Activated CD4-positive, alpha-beta T cell treated with anti-CD3 and anti-CD28 coated beads for 4 hours (primary cell): ENCODE measurements at places on chromosomes 11 and 22.

DNA sequence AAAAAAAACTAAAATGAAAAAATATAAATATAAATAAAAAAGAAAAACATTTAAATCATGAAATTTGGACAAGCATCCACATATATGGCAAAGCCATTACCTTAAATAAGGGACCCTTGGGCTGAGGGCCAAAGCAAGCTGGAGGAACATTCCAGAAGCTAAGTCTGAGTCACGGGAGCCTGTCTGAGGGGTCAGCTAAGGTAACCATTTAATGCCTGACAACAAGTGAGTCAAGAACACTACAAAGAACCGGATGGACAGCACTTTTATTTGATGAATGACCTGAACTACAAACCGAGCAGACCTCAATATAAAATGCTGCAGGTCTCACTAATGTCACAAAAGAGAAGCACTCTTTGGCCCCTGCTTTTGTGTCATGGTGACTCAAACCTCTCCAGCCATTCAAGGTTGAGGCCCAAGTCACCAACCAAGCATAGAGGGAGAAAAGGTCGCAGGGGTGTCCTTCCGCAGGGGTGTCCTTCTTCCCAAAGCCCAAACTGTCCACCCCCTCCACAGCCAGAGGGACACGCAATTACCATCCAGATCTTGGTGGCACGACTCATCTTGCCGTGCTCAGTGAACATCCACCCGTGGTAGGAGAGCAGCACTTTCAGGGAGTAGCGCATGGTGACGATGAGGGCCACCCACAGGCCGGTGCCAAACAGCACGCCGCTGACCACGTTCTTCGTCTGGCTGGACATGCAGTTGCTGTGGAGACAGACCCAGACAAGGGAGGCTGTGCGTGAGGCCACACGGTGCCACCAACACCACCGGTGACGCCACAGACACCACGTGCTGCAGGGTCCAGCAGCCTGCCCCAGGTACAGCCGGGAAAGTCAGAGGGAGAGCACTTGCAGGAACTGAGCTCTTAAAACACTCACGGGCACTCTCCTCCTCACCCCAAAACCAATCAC, 34.5 kb downstream of the CPT1A start:
- no peak for DNase-seq

- no peak for DNase-seq
These were observed 4.6 kb downstream of the CARD10 start for GRCh38 chr22:37514526-37515051.

GRCh38 chr11:74492084-74492483, 1.4 kb downstream of the LIPT2 start:
- no peak for DNase-seq

DNA sequence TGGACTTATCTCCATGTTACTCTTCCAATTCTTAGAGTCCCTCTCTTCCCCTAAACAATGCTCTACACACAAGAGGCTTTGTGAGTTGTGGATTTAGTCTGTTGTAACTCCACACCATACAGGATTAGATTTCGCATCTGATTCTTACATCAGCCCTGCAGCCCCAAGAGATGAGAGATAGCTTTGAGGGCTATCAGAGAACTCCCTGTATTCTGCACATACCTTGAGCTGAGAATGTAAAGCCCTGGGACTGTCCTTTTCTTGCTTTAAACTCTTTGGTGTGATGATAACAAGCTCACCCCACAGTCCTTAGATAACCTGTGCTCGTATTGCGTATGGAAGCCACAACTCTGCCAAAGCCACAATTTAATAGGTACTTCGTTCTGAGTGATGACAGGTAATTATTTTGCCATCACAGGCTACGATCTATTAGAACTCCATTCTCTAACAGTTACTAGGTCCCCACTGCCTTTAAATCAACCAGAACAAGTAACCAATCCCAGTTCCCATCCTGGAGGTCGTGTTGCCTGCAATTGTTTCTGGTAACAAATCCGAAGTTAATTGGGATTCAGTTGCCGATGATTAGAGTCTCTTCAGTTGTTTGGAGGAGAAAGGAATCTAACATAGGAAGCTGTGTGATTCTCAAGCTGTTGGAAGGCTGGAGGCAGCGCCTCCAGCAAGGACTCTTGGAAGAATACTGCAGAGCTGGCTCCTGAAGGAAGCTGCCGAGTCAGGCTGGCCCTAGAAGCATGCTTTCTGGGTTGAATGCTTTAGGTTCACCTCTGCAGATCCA, 1.3 kb upstream of the PARVG start:
- DNase-seq = no peak

DNA sequence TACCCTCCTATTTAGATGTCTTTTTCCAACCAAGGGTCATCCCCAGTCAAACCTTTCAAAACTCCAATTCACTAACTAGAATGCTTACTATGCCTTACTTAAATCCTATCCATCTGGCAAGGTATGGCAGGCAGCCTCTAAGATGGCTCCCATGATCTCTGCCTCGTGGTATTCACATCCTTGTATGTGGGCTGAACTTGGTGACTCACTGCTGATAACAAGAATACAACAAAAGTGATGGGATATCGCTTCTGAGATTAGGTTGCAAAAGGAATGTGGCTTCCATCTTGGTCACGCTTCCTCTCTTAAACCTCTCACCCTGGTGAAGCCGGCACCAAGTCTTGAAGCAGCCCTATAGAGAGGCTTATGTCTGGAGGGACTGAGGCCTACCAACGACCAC, 29.6 kb upstream of the UPB1 start:
- DNase-seq = no peak

DNA sequence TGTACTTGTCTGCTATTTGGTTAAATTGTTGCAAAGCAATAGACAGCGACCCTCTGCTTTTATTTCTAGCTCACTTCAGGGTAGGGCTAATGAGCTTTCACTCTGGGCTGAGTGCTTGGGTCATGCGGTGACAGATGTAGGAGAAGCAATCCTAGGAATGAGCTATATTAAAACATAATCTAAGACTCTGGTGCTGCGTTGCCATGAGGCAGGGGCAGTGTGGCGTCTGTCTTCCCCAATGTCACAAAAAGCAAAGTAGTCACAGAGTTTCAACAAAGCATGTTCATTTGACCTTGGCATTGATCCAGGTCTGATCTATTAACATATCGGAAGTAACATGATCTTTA, 55.5 kb upstream of the GRAMD1B start:
- no peak for DNase-seq

- DNase-seq = no peak
These were observed 258.9 kb upstream of the ARHGAP20 start for GRCh38 chr11:110971140-110971539.

- no peak for DNase-seq
These were observed 85.4 kb downstream of the WNT7B start for GRCh38 chr22:45891471-45891995.

GRCh38 chr11:68148879-68149278, 27.7 kb upstream of the CHKA start:
- no peak for DNase-seq

- no peak for DNase-seq
These were observed 23.8 kb downstream of the CSNK2A3 start for GRCh38 chr11:11329062-11329806.

GRCh38 chr11:32478277-32478731, 43.0 kb upstream of the WT1 start:
- no peak for DNase-seq

DNA sequence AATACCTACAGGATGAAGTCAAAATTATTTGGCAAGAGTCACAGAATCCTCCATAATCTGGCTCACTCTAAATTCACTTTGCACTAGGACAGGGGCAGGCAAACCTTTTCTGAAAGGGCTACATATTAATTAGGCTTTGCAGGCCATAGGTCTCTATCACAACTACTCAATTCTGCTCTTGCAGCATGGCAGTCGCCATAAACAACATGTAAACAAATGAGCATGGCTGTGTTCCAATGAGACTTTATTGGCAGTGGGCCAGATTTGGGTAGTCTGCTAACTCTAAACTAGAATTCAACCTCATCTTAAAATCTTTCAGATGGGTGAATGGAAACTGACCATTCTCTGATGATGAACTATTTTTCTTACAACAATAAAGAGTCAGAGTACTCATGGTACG, 5.8 kb downstream of the THRSP start:
- DNase-seq = no peak

DNA sequence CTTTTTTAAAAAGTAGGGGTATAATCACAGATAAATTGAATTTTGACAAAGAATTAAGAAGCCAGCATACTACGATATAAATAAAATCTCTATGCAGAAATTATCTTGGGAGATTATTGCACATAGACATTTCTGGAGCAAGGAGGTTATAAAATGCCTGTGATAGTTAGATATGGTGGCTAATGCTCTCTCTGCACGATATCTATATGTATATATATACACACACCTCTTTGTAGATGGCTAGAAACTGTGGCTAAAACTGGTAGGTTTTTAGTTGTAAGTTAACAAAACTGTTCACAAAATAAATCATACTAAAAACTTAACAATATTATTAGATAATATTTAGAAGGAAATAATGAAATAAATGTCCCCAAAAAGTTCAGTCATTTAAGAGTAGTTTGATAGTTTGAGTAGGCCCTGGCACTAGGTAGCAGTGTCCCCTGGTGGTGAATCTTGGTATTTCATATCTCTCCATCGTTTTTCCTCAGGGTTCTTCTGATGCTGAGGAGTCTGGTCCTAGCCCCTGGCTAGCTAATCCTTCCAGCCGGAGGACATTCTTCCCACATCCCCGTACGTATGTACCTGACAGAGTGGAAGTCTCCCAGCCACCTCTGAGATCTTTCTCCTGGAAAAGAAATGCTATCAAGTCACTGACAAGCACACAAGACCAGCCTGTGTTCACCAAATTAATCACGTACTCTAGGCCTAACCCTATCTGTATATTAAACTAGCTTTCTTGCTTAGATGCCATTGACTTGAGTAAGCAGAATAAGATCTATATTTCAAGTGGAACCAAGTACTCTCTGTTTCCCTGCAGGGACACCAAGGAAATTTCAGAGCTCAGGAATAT, 32.2 kb downstream of the ART5 start:
- DNase-seq = peak; percentile 44

- DNase-seq = no peak
These were observed 13.1 kb downstream of the IFT27 start for GRCh38 chr22:36762687-36763260.

GRCh38 chr11:62374801-62375200, 37.6 kb downstream of the ASRGL1 start:
- DNase-seq = no peak

DNA sequence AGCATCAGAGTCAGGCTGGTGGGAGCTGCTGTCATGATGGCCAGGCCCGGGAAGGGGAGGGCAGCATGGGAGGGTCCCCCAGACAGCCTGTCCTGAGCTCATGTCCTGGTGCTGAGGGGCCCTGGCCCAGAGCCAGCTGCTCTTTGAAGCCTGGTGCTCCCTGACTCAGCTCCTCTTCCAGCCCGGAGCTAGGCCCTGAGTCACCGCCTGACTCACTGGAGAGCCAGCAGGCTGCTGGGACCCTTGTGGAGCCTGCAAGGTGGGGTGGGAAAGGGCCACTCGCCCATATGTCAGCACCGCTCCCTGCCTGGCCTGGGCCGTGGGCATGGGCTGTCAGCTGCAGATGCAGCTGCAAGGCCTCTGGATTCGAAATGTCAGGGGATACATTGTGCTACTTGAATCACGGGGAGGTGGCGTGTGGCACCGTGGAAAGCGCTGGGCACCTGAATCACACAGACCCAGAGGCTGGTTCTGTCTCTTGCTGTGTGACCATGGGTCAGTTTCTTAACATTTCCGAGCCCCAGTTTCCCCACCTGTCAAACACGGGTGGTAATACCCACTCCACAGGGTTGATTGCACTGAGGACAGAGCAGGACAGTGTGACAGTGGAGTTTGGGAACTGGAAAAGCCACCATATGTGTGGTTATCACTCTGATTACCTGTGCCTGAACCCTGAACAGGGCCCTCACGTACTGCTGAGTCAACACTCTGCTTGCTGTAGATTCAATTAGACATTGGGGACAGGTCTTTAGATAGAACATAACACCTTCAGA, 4.4 kb downstream of the CACNA1I start:
- DNase-seq = no peak

DNA sequence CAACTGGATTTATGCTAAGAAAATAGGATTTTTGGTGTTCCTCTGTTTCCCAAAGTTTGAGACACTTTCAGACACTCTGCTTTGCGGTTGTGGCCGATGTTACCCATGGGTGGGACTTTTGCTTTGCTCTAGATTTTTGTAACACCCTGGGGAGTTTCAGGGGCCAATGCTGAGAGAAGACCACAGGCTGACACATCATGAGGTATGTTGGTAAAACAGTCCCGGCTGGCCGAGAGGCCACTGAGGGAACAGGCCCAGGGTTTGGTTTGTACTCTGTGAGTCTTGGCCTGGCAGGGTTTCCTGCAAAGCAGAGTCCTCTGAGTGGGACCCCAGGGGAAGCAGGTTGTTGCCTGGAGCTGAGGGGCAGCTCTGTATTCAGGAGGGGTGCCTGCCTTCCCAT, 78.5 kb upstream of the PITPNB start:
- DNase-seq = no peak

DNA sequence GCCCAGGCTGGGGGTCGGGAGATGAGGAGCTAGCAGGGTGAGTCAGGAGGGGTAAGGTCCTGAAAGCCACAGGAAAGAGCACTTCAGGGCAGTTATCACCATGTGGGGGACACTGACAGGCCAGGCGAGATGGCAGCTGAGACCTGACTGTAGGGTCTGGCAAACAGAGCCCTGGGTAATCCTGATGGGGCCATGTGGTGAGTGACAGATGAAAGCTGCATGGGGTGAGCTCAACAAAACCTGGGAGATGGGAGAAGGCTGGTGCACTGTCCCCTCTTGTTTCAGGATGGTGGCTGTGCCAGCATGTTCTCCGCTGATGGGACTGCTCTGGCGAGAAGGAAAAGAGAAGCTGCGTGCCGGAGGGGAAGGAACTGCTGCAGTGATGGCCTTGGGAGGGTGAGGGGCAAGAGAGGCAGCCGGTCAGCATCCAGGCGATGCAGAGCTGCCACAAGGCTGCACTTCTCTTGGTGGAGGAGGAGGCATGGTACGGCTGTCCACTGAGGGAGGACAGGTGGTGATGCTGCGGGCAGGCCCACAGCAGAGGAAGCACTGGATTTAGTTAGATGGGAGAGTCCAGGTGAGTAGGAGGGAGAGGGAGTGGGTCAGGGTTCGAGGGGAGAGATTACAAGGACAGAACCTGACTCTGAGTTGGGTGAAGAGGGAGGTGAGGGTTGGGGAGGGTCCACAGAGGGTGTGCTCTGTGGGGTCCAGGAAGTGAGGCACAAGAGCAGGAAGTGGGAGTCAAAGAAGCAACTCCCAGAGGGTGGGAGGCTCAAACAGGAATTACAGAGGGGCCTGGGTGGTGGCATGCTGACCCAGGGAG, 3.8 kb downstream of the TOP3B start:
- no peak for DNase-seq

GRCh38 chr11:22711880-22712279, 45.5 kb downstream of the GAS2 start:
- no peak for DNase-seq

DNA sequence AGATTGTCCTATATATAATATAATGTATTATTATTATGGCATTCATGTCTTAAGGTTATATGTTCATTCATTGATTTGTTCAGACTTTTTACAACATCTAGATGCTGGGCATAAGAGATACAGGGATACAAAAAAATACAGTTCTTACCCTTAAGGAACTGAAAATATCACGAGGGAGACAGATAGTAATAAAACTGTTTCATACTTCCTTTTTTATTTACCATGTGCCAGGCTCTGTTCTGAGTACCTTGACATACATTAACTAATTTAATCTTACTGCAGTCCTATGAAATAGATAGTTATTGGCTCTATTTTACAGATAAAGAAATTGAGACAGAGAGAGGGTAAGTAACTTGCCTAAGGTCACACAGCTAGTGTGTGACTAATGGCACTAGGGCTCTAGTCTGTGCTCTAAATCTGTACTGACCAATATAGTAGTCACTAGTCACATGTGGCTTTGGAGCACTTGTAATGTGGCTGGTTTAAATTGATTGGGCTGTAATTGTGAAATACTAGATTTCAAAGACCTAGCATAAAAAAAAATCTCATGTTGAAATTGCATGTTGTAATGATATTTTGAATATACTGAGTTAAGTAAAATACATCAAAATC, 21.3 kb downstream of the TRIM44 start:
- no peak for DNase-seq
